ENCODE measurements at places on chromosomes 2 and 18. TPM values are rescaled to one million over a fixed set of nuclear protein-coding genes. Genes with fewer than 3 reads are reported as not detected.

DNA sequence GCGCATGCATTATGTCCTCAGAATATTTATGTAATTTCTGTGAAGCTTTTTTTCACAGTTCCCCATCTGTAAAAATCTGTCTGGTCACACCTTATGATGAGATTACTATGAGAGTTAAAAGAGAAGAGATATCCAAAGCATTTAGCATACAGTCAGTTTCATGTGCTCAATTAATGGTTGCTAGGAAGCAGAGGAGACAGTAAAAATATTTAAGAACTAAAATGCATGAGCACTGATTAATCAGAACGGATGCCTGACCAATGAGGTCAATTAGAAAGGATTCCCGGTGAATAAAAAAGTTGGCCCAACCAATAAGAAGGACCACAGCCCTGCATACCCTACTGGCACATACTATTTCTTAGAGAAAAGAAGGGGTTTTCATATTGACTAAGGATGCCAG is 12.0 kb upstream of the CRIM1 start:
- DNase-seq, result no peak

CAPN13 gene
- polyA plus RNA-seq, result 0.06 TPM

DNA sequence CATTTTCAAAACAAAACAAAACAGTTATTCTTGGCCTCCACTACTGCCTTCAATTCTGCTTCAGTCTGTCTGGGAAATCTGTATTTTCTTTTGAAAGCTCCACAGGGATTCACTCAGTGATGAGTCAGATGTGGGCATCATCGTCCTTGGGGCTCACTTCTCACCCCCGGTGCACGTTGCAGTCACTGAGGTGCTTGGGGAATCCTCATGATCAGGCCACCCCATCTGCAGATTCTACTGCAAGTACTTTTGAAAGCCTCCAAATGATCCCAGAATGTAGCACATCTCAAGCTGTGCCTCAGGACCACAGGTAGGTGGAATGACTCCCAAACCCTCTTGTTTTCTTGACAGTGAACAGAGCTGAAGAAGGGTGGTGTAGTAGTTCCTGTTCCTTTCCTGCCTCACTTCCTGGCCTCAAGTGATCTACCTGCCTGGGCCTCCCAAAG is 34.3 kb downstream of the LPIN2 start:
- no peak for DNase-seq

SERPINB13 gene
- polyA plus RNA-seq, result not detected

GRCh38 chr2:47554311-47554905 is 151.5 kb downstream of the MSH2 start:
- no peak for DNase-seq
